Astrocyte (in vitro differentiated cells and primary cell): ENCODE measurements at places on chromosomes 6 and 20.

GRCh38 chr6:28734443-28734959 lies 189.3 kb downstream of the TRIM27 start:
- no peak for DNase-seq
- H3K4me3 ChIP-seq: no peak overlapping the region
- H3K27ac ChIP-seq: no peak overlapping the region
- no peaks in the 10 kb centered on the region for H3K4me1 ChIP-seq
- H3K27me3 ChIP-seq: peaks cover 50% of the 10 kb centered on the region

DNA sequence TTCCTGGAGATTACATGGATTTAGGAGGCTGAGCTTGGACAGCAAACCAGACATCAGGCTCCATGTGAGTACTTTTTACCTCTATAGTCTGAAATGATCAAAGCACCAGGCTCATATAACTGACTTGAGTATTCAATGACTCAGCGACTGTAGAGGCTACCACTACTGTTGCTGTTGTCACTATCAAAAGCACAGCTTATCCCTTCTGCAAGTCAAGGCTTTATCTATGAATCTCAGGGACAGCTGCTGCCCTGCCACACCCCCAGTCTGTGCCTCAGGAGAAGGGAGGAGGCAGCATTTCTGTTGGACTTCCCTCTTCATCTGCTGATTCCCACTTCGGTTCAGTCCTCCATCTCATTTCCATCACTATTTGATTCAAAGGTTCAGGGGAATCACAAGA lies 80.5 kb upstream of the CNR1 start:
- DNase-seq: no peak
- H3K4me1 ChIP-seq: no peaks in the 10 kb centered on the region
- no peaks in the 10 kb centered on the region for H3K27me3 ChIP-seq
- no peak overlapping the region for H3K4me3 ChIP-seq

DNA sequence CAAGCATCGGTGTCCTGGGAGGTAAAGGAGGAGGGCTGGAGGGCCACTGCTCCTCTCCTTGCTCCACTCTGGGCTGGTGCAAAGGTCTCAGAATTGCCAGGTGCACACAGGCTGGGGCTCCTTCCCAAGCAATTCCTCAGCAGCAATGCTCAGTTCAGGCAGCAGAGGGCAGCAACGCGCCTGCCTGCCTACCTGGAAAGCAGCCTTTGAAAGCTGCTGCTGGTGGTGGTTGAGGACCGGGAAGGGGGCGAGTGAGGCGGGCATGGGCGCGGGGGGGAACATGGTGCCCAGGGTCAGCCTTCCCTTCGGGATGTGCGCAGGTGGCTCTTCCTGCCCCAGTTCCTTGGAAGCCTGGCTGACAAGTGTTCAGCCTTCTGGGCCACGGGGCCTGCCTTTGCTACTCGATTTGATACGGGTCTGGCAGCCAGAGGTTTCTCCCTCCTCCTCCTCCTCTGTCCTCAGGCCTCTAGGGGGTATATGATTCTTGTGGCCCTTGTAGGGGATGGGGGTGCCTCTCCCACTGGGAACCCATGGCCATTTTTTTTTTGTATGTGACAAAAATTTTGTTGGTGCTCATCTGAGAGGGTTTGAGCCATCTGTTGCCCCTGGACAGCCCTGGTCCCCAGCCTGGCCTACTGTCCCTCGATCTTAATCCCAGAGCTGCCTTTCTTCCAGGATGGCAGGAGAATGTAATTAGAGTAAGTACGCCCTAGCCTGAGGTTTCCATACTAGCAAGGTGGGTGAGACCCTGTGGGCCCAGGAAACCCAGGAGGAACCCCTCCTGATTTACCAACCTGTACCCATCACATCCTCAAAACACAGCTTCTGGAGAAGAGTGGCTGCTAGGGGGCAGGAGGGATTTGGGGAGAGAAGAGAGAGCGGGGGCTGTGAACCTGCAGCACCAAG lies 20.1 kb downstream of the MRPS18A start:
- H3K4me1 ChIP-seq: peaks cover 16% of the 10 kb centered on the region
- H3K27me3 ChIP-seq: no peaks in the 10 kb centered on the region
- DNase-seq: peak; percentile 29
- peaks cover 5% of the 10 kb centered on the region for H3K36me3 ChIP-seq
- H3K4me3 ChIP-seq: no peak overlapping the region
- H3K27ac ChIP-seq: no peak overlapping the region

- H3K27ac ChIP-seq: no peak overlapping the region
- no peaks in the 10 kb centered on the region for H3K4me1 ChIP-seq
- no peak overlapping the region for H3K4me3 ChIP-seq
- H3K27me3 ChIP-seq: no peaks in the 10 kb centered on the region
Observed at GRCh38 chr6:49333345-49334125, 129.5 kb downstream of the MMUT start.

DNA sequence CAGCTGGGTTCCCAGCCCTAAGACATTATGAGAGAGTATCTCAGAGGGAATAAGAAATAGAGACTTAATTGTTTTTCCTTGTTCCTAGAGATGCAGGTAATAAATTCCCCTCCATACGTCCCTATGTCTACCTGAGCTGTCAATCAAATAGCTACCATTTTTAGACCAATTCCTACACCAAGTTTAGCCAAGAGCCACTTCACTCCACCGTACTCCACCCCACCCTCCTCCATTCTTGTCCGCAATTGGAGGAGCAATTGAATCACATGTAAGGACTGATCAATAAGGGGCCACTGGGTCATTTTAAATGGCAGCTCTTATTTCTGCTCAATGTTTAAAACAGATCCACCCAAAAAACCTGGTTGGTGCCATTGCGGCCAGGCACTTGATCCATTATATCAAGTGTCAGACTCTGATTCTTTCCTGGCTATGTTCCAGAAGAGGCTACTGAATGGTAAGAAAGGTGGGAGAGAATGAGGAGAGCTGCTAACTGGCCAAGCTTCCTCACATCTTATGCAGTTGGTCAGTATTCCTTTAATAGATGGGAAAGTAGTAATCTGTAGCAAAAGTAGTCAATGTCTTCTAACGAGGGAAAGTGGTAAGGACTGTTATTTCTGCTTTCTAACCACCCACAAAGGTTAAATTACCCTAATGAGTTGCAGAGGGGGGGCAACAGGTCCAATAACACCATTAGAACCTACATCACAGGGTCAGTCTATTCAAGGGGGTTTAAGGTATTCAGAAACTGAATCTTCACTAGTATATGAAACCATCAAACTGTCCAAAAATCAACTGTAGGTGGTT lies 34.1 kb downstream of the ARHGAP18 start:
- no peaks in the 10 kb centered on the region for H3K36me3 ChIP-seq
- peaks cover 52% of the 10 kb centered on the region for H3K4me1 ChIP-seq
- no peak for DNase-seq
- no peaks in the 10 kb centered on the region for H3K27me3 ChIP-seq
